ENCODE measurements at places on chromosomes 1 and 21.

DNA sequence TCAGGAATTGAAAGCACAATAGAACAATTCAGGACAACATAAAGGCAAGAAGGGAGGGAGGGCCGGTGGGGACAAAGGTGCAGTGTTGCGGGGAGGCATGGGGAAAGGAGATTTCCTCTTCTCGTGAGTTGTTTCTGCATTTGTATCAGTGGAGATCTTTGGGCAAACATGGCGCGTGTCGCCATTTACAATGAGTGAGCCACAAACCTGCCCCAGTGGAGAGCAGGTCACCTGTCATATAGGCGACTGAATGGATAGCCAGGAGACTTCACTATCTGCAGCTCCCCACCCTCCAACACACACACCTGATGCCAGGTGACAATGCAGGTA, 87.7 kb upstream of the SLC45A1 start:
- no peak for DNase-seq

DNA sequence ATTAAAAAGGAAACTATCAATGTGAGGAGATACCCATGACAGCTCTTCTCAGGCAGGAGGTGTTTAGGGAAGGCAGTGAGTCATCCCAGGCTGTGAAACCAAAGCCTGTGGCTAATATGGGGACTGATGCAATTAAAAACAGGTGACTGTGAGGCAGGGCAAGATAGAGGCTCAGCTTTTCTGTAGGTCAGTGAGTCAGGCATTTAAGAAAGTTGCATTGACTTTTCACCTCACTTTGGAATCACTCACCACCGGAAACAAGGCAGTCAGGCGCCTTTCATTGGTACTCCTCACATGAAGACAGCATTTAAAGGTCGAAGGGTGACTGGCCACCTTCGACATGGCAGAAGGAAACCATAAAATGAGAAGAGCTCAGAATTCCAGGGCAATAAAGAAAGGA, 54.5 kb downstream of the PAPPA2 start:
- no peak for DNase-seq

DNA sequence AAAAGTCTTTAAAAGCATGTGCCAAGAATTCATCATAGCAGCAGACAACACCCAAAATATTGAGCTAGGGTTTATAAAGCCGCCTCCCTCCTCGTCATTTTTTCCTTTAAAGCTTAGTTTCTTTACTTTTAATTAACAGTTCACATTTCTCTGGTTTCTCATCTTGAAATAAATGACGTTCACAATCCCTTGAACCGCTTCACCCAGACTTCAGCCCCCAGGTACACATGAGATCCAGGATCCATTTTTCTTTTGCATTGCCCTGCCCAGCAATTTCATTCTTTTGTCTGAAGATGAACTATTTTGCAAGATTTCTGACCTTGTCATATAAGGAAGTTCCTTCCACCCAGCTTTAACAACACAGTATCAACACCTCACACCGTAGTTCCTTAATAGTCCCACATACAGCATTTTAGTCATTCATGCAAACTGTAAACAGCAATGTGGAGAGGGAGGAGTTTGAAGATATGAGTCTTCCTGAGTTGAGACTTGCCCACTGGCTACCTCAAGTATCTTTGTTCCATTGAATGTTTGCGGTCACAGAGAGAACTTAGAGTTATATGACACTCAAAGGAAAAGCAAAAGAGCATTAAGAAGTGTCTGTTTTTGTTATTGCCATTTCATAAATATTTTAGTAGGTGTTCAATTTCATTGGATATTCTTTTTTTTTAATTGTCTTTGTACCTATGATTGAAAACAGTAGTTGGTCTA, 35.3 kb upstream of the CACYBP start:
- peak; percentile 52 for DNase-seq

DNA sequence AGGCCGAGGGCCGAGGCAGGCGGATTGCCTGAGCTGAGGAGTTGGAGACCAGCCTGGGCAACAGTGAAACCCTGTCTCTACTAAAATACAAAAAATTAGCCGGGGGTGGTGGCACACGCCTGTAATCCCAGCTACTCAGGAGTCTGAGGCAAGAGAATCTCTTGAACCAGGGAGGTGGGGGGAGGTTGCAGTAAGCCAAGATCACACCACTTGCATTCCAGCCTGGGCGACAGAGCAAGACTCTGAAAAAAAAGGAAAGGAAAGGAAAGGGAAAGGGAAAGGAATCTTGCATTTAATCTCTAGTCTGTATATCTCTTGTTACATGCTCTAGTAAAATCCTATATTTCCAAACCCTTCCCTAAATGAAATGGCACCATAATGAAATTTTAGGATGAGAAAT, 328.3 kb upstream of the ADGRL2 start:
- no peak for DNase-seq

- DNase-seq, result no peak
These were observed 19.4 kb downstream of the BLZF1 start for GRCh38 chr1:169387399-169387798.

- no peak for DNase-seq
These were observed 10.5 kb downstream of the ZMYM4 start for GRCh38 chr1:35278886-35279554.

- no peak for DNase-seq
These were observed 3.2 kb downstream of the FCRL2 start for GRCh38 chr1:157773493-157774350.

DNA sequence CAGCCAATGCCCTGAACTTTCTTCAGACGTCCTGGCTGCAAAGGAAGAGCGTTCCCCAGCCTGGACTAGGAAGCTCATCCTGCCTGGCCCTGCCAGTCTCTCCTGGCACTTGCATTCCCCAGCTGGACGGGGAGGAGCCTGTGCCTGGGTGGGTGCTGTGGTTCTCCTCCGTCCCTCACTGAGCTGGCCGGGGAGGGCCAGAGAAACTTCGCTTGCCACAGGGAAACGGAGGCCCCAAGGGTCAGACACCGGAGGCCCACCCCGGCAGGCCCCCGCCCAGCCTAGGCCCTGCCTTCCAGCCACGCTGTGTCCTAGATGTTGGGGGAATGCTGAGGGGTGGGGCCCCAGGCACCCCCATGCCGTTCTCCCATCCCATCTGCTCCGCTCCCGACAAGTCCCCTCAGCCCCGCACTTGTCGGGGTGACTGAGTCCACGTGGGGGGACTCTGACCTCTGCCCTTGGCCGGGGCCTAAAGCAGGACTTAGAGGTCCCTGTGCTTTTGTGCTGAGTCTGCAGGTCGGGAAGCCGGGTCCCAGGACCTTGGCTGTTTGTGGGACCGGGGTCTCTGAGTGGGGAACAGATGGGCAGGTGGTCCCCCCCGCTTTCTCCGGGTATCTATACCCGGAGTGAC, 4.8 kb downstream of the FTCD start:
- no peak for DNase-seq

- DNase-seq, result no peak
These were observed 41.0 kb downstream of the WASF2 start for GRCh38 chr1:27448982-27449381.

DNA sequence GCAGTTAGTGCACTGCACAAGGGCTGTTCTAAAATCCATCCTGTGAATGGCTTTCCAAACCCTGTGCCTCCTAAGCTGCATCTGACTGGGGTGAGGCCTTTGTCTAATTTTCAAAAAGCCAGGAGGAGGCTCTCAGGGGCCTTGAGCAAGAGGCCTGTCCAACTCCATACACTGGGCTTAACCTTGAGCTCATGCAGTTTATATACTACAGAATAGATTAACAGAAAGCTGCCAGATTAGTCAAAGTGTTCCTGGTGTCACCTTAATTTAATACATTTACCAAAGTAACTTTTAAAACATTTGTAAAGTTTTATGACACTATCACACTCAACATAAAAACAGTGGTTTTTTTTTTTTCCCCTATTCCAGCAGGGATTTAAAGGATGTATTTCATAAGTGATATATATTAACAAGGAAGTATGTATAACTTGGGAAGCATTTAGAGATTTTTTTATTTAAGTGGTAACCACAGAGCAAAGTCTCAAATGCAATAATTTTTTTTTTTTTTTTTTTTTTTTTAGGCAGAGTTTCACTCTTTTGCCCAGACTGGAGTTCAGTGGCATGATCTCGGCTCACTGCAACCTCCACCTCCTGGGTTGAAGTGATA, 23.3 kb downstream of the CTH start:
- DNase-seq, result no peak

DNA sequence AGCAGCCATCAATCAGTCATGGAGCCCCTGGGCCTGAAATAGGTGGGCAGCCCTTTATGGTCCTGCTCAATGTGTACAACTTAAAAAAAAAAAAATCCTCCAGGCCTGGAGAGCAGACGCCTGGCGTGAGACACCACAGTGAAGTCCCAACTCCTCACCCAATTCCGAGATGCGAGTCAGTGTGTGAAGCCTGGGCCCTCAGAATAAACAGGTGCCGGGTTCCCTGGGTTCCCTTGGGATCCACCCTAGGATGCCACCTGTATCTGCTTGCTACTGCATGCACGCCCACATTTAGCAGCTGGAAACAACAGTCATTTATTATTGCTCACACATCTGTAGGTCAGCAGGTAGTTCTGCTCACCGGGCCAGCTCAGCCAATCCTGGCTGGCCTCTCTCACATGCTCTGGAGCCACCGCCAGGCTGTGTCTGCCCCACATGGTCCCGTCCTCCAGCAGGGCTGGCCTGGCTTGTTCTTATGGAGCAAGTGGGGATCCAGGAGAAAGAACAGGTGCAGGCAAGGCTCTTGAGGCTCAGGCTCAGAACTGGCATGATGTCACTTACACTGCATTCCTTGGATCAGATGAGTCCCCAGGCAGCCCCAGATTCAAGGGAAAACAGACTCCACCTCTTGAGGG, 172.7 kb downstream of the NPHP4 start:
- no peak for DNase-seq

GRCh38 chr1:242467556-242468145, 56.8 kb downstream of the PLD5 start:
- no peak for DNase-seq

DNA sequence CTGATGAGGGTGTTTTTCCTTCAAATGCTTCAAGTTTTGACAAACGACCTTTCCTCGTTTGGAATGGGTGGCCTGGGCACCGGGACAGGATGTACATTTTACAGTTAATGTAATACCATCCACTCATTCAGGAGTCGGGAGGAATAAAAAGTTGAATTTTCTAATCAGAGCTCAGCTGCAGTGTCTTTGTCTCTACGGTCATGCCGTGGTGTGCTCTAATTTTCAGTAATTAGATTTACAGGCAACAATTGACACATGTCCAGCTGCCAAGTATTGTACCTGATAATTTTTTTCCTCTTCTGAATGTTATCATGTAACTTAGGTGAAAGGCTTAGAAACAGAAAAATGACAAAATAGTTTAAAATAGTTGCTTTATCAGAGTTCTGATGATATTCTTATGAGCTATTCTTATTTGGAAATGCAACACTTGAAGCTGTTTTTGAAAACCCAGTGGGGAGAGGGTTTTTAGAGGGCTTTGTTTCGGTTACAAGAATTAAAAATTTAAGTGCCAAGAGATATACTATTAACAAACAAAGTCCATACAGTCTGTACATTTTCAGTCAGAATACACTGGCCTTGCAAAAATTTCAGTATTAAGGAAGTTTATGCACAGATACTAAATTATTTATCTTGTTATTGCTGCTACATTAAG, 1.0 kb downstream of the CDKN2C start:
- DNase-seq, result no peak

GRCh38 chr1:114130846-114131525, 22.7 kb downstream of the SYT6 start:
- DNase-seq, result no peak

- no peak for DNase-seq
These were observed 1.9 kb upstream of the HSPB7 start for GRCh38 chr1:16019644-16020277.

DNA sequence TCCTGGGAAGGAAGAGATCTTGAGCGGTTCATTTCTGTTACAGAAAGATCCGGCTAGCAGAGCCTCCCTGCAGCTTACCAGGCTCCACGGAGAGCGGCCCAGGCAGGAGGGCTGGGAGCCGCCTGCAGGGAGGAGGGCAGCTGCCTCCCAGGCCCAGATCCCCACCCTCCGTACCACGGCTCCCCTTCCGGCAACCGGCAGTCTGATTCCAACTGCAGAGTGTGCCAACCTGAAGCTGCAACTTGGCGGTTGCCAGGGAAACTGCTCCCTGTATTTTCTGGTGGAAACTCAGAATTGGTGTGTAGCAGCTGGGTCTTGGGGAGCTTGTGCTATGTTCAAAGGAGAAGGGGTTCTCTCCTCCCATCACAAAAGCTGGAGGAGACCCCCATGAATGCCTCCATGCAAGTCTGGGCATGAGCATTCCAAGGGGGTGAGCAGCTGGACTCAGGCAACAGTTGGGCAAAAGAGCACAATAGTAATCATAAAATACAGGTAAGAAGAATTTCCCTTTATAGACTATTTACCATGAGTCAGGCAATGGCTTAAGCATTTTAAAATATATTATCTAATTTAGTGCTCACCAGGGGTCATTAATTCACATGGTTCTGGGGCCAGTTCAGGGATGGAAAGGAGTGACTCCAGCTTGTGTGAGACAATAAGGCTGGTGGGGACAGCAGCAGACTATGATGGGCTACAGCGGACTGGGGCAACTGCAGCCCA, 46.1 kb upstream of the KAZN start:
- no peak for DNase-seq

DNA sequence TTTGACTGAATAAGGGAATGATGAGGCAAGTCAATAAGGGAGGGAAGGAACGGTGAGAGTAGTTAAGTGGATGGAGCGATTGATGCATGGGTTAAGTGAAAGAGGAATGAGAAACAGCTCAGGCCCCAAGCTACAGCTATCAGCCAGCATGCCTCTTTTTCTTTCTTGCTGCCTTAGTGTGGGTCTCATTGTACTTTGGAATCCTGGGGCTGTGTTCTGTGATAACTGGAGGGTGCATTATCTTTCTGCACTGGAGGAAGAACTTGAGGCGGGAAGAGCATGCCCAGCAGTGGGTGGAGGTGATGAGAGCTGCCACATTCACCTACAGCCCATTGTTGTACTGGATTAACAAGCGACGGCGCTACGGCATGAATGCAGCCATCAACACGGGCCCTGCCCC, 1.0 kb downstream of the TEX38 start:
- no peak for DNase-seq

DNA sequence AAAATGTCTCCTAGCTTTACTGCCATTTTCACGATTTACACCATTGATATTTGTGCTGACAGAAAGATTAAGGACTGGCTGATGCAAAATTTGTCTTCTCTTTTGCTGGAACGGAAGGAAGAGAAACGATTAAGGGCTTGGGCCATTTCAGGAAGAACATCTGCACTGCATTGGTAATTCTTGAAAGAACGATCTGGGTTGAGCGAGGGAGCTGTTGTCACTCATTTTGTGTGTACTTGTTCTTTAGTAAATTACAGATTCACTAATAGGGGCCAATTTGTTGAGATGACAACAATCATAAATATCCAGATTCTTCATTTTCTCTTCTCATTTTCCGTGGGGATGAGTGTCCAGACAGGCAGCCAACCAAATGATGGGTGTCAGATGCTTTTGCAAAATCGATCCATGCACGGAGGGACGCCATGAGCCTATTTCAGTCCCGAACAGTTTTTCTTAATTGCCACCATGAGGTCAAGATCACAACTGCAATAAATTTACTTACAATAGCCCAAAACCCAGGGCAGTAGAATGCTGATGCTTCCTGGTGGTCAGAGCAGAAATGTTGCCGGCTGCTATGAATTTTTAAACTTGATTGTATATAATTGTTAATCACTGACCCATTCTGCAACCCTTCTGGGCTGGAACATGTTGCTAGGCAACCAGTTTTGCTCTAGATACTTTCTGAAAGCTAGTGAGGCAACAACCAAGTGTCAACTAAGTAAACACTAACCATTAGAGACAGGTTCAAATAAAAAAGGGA, 132.4 kb upstream of the TIAM1 start:
- DNase-seq, result no peak
